NCI-H510A treated with DMSO at 0.1 percent for 48 hours (cell line): ENCODE measurements at places on chromosomes 12 and 14.

- no peak for DNase-seq
These were observed 58.7 kb upstream of the OR10AD1 start for GRCh38 chr12:48261773-48262172.

DNA sequence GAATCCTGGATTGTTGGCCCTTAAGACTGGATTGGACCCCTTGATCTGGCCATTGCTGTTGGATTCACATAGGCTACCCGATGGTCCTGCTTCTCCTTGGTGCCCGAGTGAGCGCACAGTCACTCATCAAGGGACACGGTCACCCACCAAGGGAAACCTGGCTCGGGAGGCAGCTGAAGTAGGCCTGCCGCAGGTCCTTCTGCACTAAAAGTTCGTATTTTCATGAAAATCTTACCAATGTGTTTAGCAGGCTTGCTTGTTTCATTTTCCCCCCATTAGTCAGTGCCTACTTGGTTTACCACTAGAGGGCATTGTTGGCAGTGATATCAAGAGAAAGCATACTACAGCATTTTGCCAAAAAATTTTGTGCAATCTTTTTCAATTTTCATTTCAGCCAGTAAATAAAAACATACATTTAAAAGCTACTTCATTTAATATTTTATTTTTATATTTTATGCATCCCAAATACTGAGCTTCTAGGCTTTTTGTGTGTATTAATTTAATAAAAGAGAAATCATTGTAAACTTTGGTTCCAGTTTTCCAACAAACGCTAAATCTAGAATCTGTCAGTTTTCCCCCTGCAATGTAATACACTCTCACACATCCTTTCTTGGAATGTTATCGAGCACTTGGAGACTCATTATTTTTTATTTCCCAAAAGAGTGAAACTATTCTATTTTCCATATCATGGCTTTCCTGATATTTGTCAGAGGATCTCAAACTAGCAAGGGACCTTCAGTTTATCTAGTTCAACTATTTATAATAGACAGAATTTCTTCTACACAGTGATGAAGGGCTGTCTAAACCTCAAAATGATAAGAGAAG lies 116.7 kb downstream of the LMNTD1 start:
- DNase-seq, result peak; percentile 76

DNA sequence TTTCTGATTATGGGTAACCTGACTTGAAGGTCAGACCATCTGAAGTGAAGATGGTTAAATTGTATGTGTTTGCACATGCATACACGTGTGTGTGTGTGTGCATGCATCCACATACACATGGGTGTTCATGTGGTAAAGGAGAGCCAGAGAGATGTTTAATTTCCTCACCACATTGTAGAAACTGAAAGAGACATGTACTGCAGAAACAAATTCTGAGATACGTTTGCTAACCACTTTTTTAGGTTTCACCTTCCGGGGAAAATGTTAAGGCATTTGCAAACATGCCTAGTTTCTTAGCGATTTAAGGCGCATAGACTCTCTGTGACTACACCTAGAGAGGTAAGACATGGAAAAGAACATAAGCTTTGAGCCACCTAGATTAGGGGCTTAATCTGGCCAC lies 362.9 kb downstream of the RAD51B start:
- DNase-seq, result no peak

GRCh38 chr12:10136637-10137205 lies 6.7 kb upstream of the CLEC7A start:
- DNase-seq, result no peak

DNA sequence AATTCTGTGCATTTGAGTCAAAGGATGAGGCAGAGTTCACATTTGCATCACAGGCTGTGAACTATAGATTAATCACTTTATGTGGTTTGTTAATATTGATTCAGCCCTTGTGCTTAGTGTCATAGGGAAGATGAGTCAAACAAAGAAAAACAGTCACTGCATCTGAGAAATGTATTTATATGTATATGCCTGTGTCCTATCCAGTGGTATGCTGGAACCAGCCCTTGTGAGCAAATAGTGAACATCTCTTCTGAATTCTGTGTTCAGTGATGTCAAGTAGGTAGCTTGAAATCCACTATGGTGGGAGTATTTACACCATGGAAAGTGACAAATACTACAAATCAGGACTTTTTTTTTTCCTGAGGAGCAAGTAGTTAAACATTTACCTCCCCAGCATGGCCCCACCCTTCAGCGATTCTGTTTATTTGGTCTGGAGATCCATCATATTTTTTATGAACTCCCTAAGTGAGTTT lies 128.5 kb downstream of the HMGA2 start:
- no peak for DNase-seq

DNA sequence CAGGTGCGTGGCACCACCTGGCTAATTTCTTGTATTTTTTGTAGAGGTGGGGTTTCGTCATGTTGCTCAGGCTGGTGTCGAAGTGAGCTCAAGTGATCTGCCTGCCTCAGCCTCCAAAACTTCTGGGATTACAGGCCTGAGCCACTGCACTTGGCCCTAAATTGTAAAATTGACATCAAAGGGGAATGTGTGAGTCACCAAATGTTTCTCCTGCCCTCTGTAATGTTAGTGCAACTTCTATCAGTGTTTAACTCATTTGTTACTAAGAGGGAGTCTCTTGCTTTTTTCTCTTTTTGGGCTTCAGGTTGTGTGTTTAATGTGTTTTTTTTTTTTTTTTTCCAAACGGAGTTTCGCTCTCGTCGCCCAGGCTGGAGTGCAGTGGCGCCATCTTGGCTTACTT lies 2.3 kb downstream of the TULP3 start:
- no peak for DNase-seq

- no peak for DNase-seq
These were observed 1.3 kb downstream of the MARS1 start for GRCh38 chr12:57489157-57489641.

- DNase-seq, result no peak
These were observed 1.7 kb downstream of the B4GALNT3 start for GRCh38 chr12:461425-461824.

DNA sequence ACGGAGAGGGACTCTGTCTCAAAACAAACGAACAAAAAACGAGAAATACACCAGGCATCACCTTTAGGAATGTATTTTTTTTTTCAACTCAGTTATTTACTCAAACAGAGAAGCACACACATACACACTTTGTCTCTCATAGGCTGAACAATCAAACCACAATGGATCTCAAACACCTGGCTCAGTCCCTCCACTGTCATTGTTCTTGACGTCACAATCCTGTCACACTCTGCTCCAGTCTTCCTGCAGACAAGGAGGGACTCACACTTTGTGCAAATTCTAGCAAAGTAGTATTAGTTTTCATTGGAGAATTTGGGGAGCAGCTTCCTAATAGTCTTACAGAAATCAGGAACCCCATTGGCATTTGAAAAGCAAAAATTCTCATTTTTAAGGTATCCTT lies 727.8 kb downstream of the BCL11B start:
- peak; percentile 6 for DNase-seq

- no peak for DNase-seq
These were observed 239.7 kb downstream of the SNAPC1 start for GRCh38 chr14:62001963-62002362.

DNA sequence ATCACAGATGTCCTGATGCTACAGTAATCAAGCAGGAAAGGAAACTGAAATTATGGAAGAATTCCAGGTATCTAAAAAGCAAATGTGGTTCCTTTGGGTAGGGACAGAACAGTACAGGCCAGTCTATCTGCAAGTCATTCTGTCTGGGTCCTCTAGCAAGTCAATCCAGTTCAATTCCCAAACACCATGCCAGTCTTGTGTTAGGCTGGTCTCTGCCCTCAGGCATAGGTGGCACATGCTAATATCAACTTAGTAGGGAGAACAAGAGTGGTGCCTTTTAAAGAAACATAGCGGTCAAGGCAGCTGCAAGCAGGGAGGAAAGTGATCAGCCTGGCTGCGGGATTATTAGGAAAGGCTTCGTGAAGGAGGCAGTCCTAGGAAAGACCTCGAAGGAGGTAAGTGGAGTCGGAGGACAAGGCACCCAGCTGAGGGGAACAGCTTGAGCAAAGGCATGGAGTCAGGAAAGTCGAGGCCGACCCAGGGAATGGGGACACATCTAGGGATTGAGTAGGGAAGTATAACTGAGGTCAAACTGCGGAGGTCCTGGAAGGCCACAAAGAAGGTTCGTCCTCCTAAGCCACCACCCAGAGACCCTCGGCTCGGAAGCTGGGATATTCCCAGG lies 3.8 kb upstream of the PLEKHG6 start:
- no peak for DNase-seq

DNA sequence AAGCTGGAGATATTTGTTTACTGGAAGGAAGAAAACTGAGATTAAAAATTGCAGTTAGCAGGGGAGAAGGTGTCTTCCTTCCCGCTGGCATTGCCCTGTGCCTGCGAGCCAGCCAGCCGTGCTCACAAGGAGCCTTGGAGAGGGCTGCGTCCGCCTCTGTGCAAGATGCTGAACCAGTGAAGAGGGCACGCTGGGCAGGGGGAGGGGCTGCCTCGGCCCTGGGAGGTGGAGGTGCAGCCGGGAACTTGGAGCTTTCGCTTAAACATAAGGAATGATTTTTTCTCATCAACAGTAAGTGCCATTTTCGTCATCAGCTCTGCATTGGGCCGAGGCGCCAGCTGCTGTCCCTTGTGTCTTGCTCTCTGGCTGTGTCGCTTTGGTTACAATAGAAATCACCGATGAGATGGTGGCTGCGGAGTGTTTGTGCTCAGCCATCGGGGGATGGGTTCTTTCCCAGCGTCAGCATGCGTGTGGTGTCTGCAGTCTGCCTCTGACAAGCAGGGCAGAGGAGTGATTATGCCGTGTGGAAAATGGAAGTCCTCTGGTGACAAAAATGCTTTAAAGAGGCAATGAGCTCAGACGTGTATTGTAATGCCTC lies 97.3 kb downstream of the ESR2 start:
- DNase-seq, result peak; percentile 78

GRCh38 chr12:38149395-38150073 lies 167.0 kb upstream of the ALG10B start:
- DNase-seq, result no peak

- DNase-seq, result no peak
These were observed 28.2 kb downstream of the ANO2 start for GRCh38 chr12:5916785-5917290.

DNA sequence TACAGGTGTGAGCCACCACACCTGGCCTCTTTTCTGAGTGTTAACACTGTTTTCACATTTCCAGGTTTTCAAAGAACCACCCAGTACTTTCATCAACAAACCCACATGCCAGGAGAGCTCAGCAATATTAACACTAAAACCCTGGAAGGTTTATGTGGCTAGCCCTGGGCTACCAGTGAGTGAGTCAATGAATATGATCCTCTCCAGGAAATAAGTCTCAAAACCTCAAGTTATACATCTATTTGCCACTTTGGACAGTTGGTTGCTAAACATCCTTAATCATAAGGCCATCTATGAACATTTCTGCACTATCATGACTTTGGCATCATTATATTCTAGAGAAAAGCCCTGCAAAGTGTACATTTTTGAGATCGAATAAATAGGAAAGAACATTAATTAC lies 6.3 kb upstream of the CDKL1 start:
- DNase-seq, result no peak

DNA sequence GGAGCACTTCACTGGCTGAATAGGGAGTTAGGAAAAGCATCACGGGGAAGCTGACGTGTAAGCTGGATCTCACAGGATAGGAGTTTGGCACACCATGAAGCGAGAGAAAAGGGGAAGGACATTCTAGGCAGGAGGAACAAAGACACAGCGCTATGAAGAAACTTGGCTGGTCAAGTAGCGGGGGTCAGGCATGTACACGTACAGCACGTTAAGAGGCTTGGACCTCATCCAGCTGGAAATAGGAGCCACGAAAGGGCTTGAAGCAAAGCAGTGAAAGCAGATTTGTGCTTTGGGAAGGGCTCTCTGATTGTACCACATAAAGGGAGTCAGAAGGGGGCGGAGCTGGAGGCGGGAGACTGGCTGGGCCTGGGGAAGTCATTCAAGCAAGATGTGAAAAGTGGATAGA lies 19.6 kb upstream of the GALNT8 start:
- no peak for DNase-seq

DNA sequence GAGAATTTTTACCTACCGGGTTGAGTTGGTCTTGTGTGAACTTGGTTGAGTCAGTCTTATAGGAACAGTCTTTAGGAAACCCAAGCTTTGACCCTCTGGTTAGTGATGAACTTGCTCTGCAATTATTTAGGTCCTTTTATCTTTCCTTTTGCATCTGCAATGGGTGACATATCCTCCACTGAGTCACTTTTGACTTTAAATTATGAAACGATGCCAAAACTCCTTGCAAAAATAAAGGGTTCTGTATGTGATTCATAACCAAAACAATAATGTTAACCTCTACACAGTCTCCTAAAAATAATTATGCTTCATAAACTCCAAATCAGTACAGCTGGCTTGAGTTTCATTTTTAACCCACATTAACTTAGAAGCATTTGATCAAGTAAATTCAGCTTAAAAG lies 979.4 kb downstream of the GALC start:
- DNase-seq, result no peak

- DNase-seq, result no peak
These were observed 91.0 kb downstream of the PIK3C2G start for GRCh38 chr12:18352312-18352711.

- DNase-seq, result no peak
These were observed 17.2 kb upstream of the AKAP5 start for GRCh38 chr14:64447876-64448670.

DNA sequence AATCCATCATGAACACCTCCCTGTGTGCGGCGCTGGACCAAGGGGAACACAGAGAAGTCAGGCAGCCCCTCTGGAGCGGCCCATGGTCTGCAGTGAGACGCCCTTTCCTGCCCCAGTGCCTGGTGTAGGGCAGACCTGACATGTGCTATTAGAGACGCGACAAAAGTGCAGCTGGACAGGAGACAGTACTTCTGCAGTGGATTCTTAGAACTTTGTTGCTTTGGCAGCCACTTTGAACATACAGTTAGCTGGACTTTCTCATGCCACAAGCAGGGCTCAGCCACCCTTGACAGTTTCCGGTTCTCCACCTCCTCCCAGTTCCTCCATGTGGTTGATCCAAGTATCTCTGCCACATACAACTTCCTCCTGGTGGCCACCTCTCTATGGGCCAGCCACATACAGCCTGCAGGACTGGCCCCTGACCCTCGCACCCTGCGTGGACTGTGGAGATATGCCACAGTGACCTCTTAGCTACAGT lies 45.9 kb downstream of the LGMN start:
- DNase-seq, result no peak

DNA sequence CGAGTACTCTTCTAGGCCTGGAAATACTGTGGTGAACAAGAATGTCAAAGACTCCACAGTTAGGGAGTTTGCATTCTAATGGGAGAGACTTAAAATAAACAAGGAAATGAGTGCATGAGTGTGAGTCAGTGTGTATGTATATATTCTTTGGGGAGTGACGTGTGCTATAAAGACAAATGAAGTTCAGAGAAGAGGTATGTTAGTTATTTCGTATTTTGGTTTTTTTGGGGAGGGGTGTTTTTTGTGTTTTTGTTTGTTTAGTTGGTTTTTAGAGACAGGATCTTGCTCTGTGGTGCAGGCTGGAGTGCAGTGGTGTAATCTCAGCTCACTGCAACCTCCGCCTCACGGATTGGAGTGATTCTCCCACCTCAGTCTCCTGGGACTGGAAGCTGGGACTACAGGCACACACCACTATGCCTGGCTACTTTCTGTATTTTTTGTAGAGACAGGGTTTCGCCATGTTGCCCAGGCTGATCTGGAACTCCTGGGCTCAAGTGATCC lies 74.3 kb downstream of the SRGAP1 start:
- no peak for DNase-seq
